AG09319 (cell line): ENCODE measurements at places on chromosomes 7 and 10.

GRCh38 chr10:86363833-86364490 is 2.6 kb downstream of the GRID1 start:
- no peak for DNase-seq

GRCh38 chr10:84342584-84342983 is 14.2 kb downstream of the CCSER2 start:
- DNase-seq, result no peak

DNA sequence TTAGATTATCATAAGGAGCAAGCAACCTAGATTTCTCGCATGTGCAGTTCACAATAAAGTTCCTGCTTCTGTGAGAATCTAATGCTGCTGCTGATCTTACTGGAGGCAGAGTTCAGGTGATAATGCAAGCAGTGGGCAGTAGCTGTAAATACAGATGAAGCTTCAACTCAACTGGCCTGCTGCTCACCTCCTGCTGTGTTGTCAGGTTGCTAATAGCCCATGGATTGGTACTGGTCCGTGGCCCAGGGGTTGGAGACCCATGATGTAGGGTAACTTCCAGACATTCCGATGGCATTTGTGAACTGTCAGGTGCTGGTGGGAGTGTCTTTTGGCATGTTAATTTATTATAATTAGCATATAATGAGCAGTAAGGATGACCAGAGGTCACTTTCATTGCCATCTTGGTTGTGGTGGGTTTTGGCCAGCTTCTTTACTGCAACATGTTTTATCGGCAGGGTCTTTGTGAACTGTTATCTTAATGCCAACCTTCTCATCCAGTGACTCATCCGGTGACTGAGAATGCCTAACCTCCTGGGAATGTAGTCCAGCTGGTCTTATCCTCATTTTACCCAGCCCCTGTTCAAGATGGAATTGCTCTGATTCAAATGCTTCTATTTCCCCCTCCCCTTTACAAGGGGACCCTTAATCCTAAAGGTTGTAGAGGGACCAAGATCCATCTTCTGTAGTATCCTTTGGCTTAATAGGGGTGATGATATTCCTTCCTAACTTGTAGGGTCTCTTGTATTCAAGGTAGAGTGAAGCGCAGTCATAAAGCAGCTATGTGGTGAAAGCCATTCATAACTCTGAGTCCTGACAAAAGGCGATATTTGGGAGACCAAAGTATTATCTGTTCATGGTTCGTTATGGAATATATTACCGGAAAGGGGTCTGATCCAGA is 165.8 kb downstream of the CCSER2 start:
- no peak for DNase-seq

GRCh38 chr10:131001438-131001837 is 310.1 kb downstream of the TCERG1L start:
- no peak for DNase-seq

GRCh38 chr10:77511498-77512218 is 126.0 kb downstream of the KCNMA1 start:
- no peak for DNase-seq

GRCh38 chr10:122458693-122459092 is 2.7 kb upstream of the HTRA1 start:
- no peak for DNase-seq

DNA sequence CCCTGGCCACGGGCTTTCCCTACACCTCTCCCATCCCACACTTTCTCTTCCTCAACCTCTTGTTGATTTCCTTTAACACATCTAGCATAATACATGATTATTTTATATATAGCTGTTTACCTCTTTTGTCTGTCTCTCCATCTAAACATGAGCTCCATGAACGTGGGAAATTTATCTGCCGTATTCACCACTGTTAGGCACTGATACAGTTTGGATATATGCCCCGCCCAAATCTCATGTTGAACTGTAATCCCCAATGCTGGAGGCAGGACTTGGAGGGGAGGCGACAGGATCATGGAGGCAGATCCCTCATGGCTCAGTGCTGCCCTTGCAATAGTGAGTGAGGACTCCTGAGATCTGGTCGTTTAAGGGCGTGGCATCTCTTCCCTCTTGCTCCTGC is 5.7 kb downstream of the CYTH3 start:
- no peak for DNase-seq

- DNase-seq, result no peak
These were observed 15.1 kb upstream of the MRC1 start for GRCh38 chr10:17793823-17794644.

GRCh38 chr10:11165591-11166543 is 148.2 kb downstream of the CELF2 start:
- no peak for DNase-seq

GRCh38 chr10:33496096-33496495 is 161.6 kb upstream of the NRP1 start:
- no peak for DNase-seq

DNA sequence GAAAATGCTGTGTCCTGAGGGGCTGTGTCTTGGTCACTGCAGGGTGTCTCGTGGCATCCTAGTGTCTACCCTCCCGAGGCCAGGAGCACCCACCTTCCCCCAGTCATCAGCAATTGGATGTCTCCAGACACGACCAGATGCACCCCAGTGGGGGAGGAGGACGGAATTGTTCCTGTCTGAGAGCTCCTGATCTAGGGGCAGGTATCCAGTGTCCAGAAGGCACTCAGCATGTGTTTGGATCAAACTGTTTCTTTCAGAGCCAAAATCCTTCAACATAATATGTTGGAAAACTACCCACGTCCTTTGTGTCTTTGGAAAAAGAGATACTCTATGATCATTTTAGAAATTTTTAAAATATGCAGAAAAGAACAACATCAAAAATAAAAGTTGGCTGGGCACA is 16.9 kb downstream of the PRKRIP1 start:
- no peak for DNase-seq

DNA sequence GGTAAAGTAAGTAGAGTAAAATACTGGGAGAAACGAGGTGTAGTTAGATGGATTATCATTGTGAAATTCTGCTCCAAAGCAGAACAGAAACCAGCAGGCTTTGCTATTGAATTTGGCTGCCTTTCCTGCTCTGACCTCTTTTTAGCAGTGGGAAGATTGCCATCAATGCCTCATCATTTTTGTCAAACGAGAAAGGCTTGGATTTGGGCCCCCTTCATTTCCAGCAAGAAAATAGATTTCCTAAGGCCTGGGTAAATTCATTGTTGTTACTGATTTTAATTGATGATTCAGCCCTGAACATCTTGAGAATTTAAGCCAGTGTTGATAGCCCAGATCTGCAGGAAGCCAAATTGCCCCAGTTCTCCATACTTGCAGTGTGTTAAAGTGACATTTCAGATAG is 35.2 kb upstream of the ASAH2 start:
- DNase-seq, result peak; percentile 71

DNA sequence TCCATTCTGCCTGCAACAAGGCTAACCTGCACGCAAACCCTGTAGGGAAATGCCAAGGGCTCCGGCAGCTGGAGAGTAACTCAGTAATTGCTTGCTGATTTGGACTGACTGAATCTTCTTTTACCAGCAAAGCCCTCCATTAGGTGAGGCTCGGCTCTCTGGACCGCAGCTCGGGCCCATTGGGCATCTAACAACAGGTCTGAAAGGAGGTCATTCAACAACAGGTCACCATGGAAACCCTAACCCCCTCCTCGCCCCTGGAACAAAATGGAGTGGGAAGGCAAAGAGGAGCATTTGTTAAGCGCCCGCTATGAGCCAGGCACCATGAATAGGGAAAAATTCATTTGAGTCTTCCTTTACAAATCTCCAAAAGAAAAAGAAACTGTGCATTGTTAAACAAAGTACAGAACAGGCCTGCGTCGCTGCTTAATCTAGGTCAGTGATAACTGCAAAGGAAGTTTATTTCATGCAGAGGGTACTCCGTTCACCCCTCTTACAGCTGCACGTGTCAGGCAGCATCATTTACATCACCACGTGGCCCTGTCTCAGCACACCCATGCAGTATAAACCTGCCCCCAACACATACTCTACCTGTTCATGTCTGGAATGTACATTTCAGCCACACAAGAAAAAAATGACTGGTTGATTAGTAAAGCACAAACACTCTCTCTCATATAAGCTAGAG is 248.8 kb upstream of the NEBL start:
- DNase-seq, result no peak

GRCh38 chr7:47581438-47581803 is 490 bp downstream of the TNS3 start:
- DNase-seq, result no peak

DNA sequence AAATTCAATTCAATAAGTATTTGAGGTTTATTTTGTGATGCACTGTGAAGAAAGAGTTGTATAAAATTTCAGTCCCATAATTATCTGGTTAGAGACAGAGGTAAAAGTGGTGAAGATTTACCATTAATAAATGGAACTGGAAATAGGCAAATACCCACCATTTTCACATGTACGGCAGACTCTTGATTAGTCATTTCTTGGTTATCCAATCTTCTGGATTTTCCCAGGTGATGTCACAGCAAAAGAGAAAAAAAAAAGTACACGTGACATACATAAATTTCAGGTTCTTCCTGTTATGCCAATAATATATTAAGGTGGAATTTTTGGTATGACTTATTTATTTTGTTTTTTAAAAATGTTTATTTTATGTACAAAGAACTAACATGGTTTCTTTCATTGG is 26.8 kb downstream of the NT5C3A start:
- DNase-seq, result no peak

DNA sequence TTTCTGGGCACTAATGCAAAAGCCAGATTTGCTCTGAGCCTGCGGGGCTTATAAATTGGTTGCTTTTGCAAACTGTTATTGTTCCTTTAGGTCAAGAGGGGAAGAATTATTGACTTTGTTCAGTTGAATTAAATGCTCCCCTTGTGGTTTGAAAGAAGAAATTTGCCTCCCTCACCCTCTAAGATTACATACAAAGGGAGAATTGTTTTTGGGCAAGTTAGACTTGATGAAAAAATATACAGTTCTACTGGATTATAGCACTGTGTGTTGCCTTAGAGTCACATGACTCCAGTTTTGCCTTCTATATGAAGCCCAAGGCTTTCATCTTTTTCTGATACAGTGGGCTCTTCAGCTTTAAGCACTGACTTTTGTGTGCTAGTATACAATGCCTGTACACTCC is 1265.8 kb upstream of the LRRTM3 start:
- DNase-seq, result no peak

GRCh38 chr7:156039971-156040677 is 227.9 kb upstream of the SHH start:
- no peak for DNase-seq

GRCh38 chr7:151565541-151565940 is 45.8 kb upstream of the RHEB start:
- no peak for DNase-seq

- DNase-seq, result peak; percentile 32
These were observed 97.4 kb upstream of the PIK3CG start for GRCh38 chr7:106767498-106768323.

DNA sequence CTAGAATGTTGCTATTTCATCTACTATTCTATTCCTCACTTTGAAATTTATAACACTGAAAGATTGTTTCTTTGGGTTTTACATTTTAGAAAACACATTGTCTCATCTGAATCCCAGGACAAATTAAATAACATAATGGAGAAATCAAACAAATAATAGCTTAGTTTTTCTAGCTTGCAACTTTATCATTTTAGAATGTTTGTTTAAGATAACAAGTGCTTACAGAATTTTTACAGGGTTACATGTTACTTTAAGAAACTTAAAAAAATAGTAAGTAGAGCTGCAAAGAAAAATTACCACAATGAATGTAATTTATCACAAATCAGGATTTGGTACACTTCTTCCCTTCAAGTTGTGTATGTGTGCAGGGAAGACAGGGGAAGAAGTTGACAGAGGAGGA is 11.3 kb downstream of the CAV2 start:
- no peak for DNase-seq

DNA sequence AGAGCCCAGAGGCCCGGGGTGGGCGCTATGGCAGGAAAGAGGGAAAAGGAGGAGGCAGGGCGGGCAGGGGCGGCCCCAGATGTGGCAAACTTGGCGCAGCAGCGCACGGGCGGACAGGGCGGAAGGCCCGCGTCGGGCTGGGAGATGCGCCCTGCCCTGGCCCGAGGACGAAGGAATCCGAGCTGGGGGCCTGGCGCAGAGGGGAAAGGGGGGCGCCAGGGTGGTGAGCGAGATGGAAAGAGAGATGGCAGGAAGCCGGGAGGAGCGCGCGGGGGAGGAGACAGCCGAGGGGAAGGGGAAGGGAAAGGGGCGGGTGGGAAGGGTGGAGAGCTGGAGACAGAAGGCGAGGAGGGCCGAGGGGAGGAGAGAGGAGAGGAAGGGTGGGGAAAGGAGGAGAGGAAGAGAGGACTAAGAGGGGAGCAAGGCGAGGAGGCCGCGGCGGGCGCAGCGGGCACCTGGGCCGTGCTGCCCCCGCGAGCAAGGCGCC is at the start of gene MARVELD1:
TSS of gene MARVELD1 (plus strand) at position 392 of the 487 bp plus-strand sequence. CDS start 147 bp downstream, outside the sequence.
- peak; percentile 73 for DNase-seq

- DNase-seq, result no peak
These were observed 19.4 kb downstream of the RNF32 start for GRCh38 chr7:156659961-156660360.

DNA sequence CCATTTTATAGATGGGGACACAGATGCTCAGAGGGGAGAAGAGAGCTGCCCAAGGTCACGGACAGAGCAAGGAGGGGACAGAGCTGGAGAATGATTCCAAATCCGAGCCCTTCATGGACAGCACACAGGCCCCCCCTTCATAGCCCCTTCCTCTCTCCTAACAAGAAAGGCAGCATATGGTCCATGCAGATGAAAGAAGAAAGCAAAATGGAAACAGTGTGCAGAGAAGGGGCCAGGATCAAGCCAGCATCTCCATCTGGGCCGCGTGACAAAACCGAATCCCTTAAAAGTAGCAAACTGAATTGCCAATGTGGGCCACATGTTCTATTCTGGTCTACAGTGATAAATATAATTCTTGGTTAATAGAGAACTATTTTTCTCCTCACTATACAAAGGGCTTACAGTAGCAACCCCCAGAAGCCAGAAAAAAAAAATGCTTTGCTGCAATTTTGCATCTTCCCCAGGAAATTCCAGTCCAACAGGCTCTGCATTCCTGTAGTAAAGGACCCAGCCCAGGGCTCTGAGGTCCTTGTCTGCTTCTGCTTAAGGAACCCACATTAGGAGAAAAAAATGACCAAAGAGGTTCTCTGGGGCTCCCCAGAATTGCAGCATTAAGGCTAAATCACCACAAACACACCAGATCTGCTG is 7.8 kb downstream of the CPXM2 start:
- no peak for DNase-seq

GRCh38 chr7:121272676-121273075 is 56.1 kb upstream of the WNT16 start:
- no peak for DNase-seq

GRCh38 chr7:103902917-103903316 is 86.5 kb downstream of the RELN start:
- DNase-seq, result no peak

GRCh38 chr10:52949899-52950298 is 177.3 kb upstream of the MBL2 start:
- DNase-seq, result no peak
